CD4-positive, alpha-beta memory T cell (primary cell): ENCODE measurements at places on chromosomes 3 and 15. TPM values are rescaled to one million over a fixed set of nuclear protein-coding genes. Genes with fewer than 3 reads are reported as not detected.

GRCh38 chr3:126264952-126265351 is 84.6 kb upstream of the ALDH1L1 start:
- H3K27me3 ChIP-seq: no peaks in the 10 kb centered on the region
- no peak overlapping the region for H3K27ac ChIP-seq
- H3K4me3 ChIP-seq: no peak overlapping the region

DNA sequence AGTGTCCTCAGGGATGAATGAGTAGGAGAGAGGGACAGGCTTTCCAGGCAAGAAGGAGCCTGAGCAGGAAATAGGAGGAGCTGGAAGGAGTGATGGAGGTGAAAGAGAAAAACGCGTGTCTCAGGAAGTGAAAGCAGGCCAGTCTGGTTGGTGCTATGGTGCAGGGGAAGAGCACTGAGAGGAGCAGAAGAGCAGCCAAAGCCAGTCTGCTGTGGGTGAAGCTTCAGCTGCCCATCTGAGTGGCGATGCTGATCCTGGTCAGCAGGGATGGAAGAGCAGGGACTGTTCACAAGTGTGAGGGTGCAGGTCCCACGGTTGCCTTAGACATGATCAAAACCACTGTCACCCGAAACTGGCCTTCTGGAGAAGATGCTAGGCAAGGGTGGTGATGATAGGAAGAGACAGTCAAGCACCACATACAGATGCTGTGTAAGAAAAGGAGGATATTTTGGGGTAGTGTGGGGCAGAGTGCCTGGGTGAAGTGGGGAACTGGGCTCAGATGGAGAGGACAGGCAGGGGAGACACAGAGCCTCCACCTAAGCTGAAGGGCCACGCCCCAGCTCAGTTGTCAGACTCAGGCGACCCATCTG is 5.5 kb upstream of the KY start:
- H3K27me3 ChIP-seq: no peaks in the 10 kb centered on the region
- no peaks in the 10 kb centered on the region for H3K4me1 ChIP-seq
- DNase-seq: no peak
- no peak overlapping the region for H3K4me3 ChIP-seq

GRCh38 chr15:96170979-96171739 is 159.3 kb upstream of the NR2F2 start:
- H3K36me3 ChIP-seq: no peaks in the 10 kb centered on the region
- H3K27me3 ChIP-seq: no peaks in the 10 kb centered on the region
- H3K4me3 ChIP-seq: no peak overlapping the region
- H3K27ac ChIP-seq: no peak overlapping the region
- H3K4me1 ChIP-seq: no peaks in the 10 kb centered on the region
- DNase-seq: no peak

DNA sequence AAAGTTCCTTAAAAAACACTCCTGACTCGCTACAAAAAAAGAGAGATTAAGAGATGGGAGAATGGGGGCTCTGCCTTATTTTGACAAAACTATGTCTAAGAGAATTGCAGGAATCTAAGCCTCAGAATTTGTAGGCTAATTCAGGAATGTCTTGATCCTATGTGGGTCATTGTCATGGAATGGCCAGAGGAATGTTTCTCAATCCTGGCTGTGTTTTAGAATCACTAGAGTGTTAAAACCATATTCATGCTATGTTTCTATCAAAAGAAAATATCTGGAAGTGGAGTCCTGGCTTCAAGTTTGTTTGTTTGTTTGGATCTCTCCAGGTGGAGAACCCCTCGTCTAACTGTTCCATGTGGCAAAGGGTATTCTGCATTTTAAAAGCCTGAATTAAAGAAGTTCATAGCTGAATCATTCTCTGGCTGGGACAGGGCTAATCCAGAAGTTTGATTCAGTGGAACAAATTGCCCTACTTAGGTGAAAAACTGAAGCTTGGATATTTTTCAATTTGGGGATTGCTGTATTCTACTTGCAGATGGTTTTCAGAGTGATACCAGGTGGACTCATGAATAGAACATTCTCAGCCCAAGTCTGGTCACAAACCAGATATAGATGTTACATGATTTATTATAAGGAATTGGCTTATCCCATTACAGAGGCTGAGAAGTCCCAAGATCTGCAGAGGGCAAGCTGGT is 28.2 kb downstream of the GJD2 start:
- H3K27me3 ChIP-seq: peaks cover 7% of the 10 kb centered on the region
- H3K4me1 ChIP-seq: no peaks in the 10 kb centered on the region
- H3K4me3 ChIP-seq: no peak overlapping the region
- H3K36me3 ChIP-seq: no peaks in the 10 kb centered on the region
- H3K27ac ChIP-seq: no peak overlapping the region

DNA sequence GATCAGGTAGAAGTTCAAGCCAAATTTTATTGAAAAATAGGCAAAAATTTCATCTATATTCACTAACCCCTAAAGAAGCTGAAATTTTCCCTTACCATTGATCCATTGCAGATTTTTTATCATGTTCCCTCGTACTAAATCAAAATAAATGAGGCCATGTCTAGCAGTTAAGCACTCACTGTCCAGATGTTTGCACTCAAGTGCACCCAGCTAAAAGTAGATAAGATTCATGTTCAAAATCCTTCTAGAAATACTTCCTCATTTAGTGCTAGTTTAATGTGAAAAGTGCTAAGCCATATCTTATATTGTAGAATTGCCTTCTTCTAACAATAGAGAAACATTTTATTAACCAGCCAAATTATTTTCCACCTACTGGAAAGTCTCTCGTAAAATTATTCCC is 164.7 kb upstream of the UBE2E2 start:
- no peaks in the 10 kb centered on the region for H3K4me1 ChIP-seq
- no peaks in the 10 kb centered on the region for H3K27me3 ChIP-seq
- no peak overlapping the region for H3K27ac ChIP-seq
- H3K4me3 ChIP-seq: no peak overlapping the region
- no peaks in the 10 kb centered on the region for H3K36me3 ChIP-seq
- no peak for DNase-seq

- H3K27ac ChIP-seq: no peak overlapping the region
- H3K4me1 ChIP-seq: peaks cover 25% of the 10 kb centered on the region
- DNase-seq: peak; percentile 16
- H3K36me3 ChIP-seq: peaks cover 7% of the 10 kb centered on the region
- no peaks in the 10 kb centered on the region for H3K27me3 ChIP-seq
Measured at GRCh38 chr3:20080956-20081554, 40.8 kb downstream of the KAT2B start.

DNA sequence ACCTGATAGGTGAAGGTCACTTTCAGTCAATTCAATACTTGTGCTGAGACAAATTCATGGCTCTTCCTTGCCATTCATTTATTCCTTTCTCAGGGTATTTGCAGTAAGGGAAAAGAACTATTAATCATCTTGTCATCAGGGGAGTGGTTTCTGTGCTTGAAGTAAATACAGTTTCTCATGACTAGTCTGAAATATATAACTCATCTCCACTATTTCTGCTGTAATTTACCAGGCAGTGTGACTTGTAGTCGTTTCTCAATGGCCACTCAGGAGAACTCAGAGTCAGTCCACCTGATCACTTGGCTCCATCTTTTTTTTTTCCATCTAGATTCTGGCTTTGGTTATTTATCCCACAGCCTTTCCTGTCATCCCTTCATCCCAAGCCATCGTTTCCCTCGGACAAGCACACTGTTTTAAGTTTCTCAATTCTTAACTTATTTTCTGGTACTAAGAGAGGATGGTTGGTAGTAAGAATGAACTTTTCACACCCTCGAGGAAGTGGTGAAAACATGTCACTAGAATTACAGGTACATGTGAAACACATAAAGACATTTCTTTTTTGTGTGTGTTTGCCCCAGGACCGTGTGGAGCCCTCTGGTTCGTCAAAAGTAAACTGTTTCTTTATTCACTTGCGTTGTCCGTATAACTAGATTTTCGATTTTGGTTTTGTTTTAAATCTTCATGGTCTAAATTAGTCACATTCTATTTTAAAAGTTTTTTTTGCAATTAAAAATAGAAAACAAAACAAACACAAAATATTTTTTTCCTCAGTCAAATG is 620.2 kb downstream of the ZBBX start:
- no peak for DNase-seq
- no peaks in the 10 kb centered on the region for H3K36me3 ChIP-seq
- H3K4me1 ChIP-seq: no peaks in the 10 kb centered on the region
- no peaks in the 10 kb centered on the region for H3K27me3 ChIP-seq
- no peak overlapping the region for H3K27ac ChIP-seq

- H3K27me3 ChIP-seq: no peaks in the 10 kb centered on the region
- no peak overlapping the region for H3K4me3 ChIP-seq
- no peaks in the 10 kb centered on the region for H3K36me3 ChIP-seq
- no peaks in the 10 kb centered on the region for H3K4me1 ChIP-seq
- DNase-seq: no peak
- H3K27ac ChIP-seq: no peak overlapping the region
Measured at GRCh38 chr15:55820043-55820442, 77.1 kb upstream of the PRTG start.

DNA sequence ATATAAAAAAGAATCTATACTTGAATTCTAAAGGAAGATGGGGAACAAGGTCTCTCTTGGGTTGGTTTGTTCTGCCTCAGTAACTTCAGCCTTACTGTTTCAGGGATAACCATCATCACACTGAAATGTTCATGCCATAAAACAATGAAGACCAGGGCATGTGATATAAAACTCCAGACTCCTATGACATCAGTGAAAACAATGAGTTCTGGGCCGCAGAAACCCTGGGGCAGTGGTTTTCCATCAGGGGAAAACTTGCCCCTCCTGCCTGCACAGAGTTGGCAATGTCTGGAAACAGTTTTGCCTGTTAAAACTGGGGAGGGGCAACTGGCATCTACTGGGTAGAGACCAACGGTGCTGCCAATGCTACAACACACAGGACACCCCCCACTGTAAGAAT is 46.8 kb downstream of the CA12 start:
- DNase-seq: no peak
- H3K27ac ChIP-seq: no peak overlapping the region

GRCh38 chr3:37559461-37559860 is 302.2 kb upstream of the CTDSPL start:
- no peak overlapping the region for H3K27ac ChIP-seq
- H3K4me1 ChIP-seq: no peaks in the 10 kb centered on the region
- DNase-seq: no peak
- H3K4me3 ChIP-seq: no peak overlapping the region
- no peaks in the 10 kb centered on the region for H3K36me3 ChIP-seq

DNA sequence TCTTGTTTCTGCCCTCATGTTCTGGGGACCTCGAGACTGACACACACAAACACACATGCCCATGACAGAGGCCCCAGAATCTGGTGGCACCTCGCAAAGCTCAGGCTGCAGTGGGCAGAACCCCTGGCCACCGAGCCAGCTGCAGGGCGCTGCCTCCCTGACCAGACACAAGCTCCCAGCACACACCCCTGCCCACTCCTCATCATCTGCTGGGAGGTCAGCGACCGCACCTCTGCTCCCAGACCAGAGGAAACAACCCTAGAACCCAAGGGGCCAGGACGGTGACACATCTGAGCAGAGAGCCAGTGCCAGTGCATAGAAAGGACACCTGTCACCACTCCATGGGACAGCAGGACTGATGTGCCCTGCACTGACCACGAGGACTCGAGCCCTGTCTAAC is 43.2 kb downstream of the HMCES start:
- no peaks in the 10 kb centered on the region for H3K36me3 ChIP-seq
- no peak overlapping the region for H3K27ac ChIP-seq
- H3K4me1 ChIP-seq: peaks cover 6% of the 10 kb centered on the region
- H3K27me3 ChIP-seq: no peaks in the 10 kb centered on the region
- no peak overlapping the region for H3K4me3 ChIP-seq

GRCh38 chr3:155065537-155065936 is 14.6 kb upstream of the MME start:
- no peaks in the 10 kb centered on the region for H3K4me1 ChIP-seq
- H3K27ac ChIP-seq: no peak overlapping the region
- DNase-seq: no peak
- H3K36me3 ChIP-seq: no peaks in the 10 kb centered on the region
- no peak overlapping the region for H3K4me3 ChIP-seq

DNA sequence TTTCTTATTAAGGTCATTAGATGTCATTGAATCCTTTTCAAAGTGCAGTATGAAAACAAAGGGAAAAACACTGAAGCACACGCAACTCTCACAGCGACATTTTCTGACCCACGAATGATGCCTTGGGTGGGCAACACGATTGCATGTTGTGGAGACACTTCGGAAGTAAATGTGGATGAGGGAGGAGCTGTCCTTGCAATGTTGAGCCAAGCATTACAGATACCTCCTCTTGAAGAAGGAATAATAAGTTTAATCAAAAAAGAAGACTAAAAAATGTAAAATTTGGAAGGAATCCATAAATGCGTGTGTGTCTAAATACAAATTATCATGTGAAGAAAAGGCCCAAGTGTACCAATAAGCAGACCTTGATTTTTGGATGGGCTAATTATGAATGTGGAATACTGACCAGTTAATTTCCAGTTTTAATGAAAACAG is 16.9 kb downstream of the THBS1 start:
- H3K36me3 ChIP-seq: no peaks in the 10 kb centered on the region
- H3K4me3 ChIP-seq: no peak overlapping the region
- DNase-seq: no peak
- H3K27me3 ChIP-seq: no peaks in the 10 kb centered on the region

GRCh38 chr3:102269406-102269805 is 165.4 kb upstream of the ZPLD1 start:
- H3K27me3 ChIP-seq: no peaks in the 10 kb centered on the region
- no peak overlapping the region for H3K27ac ChIP-seq
- H3K4me1 ChIP-seq: no peaks in the 10 kb centered on the region

Gene RAB6B
- total RNA-seq: 1.8 TPM

Gene RASGRP1
- total RNA-seq: 125 TPM

Gene ONECUT1
- total RNA-seq: not detected
